ENCODE measurements at places on chromosomes 3 and 15.
A peak's percentile ranks its signal among the peaks of the same experiment; 100 is the strongest.

DNA sequence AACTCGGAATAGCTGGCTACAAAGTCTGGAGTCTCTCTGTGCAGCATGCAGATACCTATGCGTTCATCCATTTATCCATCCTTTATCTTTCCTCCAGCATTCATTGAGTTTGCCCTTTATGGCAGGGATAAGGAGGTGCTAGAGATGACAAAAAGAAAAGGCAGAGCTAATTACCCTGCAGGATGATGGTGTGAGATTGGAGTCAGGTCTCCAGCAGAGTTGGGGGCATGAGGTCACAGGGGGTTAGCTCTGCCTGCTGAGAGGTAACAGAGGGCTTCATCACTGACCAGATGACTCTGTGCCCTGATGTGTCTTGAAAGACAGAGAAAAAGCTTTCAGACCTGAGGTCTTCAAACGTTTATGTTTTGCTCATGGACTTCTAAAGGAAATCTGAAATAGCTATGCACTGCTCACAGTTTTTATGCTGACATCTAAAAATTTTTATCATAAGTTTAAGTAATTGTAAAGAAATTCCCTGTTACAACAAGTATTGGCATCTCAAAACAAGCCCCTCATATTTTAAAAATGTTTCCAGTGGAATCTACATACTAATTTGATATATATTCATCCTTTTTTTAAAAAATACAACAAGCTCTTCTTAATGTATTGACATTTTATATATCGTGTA lies 132.3 kb upstream of the ANKRD28 start:
- DNase-seq: no peak

GRCh38 chr15:85950101-85950500 lies 129.6 kb upstream of the AGBL1 start:
- DNase-seq: no peak

DNA sequence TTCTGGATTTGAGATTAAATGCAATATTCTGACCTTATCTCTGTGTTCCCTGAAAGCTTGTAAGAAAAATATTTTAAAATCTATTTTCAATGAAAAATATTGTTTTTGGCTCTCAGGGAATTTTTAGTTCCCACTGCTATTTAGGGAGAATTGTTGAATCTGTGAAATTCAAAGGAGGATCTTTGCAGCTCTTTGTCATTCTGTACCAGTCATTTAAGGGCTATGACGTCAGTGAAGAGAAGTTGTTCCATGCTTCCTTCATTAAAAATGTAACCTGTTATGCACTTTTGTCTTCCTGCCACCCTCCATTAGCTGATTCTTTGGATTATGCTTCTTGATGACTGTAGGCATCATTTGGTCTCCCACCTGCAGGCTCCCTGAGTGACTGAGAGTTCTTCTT lies 427.8 kb upstream of the C2CD4B start:
- no peak for DNase-seq

GRCh38 chr3:168889666-168890065 lies 773.8 kb downstream of the MECOM start:
- DNase-seq: no peak

- DNase-seq: no peak
These were observed 94.5 kb upstream of the DLG1 start for GRCh38 chr3:197392961-197393360.

GRCh38 chr3:149542375-149543312 lies 68.1 kb downstream of the TM4SF4 start:
- DNase-seq: no peak

DNA sequence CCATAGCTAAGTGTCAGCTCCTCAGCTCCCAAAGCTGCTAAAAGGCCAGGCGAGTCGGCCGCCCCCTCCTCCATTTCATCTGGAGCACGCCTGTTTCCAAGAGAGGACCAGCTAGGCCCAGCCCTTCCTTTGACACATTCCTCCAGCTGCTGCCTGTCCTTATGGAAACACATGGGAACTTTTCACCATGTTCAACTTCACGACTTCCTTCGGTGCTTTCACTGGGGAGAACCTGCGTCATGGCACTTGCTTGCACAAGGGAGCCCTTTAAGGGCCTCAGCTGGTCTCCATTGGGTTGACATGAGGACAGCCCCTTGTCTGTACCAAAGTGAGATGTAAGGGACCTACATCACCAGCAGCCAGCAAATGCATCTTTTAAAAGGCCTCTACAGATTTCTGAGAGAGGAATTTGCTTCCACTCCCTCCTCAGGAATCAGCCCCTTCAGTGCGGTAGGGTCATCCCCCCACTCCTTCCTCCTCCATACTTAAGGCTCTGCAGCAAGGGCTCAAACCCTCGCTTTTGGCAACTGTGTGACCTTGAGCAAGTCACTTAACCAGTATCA lies 2.1 kb downstream of the MAGI1 start:
- no peak for DNase-seq

GRCh38 chr3:69425249-69425648 lies 39.4 kb upstream of the FRMD4B start:
- DNase-seq: peak; percentile 49
